ENCODE measurements at places on chromosomes 4 and X.
A peak's percentile ranks its signal among the peaks of the same experiment; 100 is the strongest.

DNA sequence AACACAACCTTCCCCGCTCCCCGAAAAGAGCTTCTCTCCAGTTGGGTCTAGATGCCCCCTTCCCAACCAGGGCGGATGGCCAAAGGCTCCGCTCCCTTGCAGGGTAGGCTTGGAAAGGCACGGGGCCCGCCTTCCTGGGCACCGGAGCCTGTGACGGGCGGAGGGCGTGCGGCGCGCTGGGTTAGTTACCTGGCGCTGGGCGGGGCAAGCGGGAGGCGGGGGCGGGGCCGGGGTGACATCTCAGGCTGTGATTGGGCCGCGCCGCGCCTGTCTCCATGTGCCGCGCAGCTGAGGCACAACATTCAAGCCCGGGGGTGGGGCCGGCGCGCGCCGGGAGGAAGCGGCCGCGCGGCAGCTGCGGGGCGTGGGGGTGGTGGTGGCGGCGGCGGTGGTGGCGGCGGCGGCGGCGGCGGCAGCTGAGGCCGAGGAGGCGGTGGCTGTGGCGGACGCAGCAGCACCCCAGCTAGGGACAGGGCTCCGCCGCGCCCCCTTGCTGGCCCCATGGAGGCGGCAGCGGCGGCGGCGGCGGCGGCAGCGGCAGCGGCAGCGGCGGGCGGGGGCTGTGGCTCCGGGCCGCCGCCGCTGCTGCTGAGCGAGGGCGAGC lies at the start of gene REPS2:
TSS of gene REPS2 (plus strand) at position 298 of the 604 bp plus-strand sequence. CDS start at position 502, 204 bp downstream.
- DNase-seq = peak; percentile 93

DNA sequence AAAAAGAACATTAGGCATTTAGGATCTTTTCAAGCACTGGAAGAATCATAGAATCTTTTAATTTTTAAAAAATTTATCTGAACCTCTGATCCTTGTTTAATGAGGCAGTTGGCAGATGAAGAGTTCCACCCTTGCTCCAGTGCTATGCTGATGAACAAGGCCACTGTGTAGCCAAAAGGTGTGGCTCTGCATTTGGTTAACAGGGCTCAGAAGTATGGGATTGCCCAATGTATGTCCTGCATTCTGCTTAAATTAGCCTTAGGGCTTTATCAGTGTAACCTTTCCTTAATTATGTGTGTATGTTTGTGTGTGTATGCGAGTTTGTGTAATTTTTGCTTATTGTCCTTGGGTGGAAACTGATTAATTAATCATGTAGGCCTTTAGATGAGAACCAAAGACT lies 43.3 kb upstream of the PPM1K start:
- DNase-seq = no peak

DNA sequence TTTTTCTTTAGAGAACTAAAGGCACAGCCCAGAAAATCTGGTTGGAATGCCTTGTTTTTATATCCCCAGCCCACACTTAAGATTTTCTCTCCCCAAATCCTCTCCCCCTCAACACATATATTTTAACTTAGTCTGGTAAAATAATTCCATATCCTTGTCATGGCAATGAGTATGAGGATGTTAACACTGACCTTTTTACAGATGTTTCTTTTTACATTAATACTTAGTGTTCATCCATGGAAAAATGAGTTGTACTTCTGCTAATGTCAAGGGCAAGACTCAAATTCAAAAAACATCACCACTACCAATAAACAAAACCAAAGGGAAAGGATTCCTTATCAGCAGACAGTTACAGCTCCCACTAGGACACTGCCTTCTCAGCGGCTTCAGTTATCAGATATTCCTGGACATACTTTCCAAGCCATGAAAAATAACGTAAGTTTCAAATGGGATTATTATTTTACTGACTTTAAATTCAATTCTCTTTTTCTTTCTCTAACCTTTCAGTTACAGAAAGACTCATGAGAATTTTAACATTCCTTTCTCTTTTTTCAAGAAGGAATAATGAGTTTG lies 83.3 kb downstream of the RASL11B start:
- DNase-seq = no peak

DNA sequence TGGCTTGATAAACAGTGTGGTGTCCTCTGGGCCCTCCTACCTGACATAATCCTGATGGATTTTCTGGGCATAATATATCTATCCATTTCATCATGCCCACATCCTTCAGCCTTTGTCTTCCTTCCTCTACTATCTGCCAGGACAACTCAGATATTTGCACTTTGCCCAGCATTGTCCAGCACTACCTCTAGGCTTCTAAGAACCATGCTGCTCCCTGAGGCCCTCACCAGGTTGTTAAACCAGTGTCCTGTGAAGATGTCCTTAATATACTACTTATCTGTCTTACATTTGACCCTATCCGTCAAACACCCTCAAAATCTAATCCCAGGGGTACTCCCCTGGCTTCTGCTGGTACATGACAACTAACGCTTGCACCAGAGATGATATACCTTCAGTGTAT lies 58.2 kb upstream of the MAML3 start:
- DNase-seq = no peak

- no peak for DNase-seq
Measured at GRCh38 chr4:72977936-72978485, 91.5 kb downstream of the COX18 start.

GRCh38 chrX:136742721-136743379 lies 37.9 kb downstream of the ARHGEF6 start:
- DNase-seq = no peak

DNA sequence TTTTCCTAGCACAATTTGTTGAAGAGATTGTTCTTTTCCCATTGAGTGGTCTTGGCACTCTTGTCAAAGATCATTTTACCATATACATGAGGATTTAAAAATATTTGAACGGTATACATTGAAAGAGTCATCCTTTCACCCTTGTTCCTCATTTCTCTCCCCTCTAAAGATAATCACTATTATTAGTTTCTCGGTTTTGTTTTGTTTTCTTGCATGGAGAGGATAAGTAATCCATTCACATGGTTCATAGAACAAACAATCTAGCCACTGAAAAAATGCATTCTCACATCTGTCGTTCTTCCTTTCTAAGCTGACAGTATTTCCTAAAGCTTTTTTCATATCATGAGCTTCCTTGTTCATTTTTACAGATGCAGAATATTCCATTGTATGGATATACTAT lies 39.2 kb upstream of the MSMO1 start:
- no peak for DNase-seq

DNA sequence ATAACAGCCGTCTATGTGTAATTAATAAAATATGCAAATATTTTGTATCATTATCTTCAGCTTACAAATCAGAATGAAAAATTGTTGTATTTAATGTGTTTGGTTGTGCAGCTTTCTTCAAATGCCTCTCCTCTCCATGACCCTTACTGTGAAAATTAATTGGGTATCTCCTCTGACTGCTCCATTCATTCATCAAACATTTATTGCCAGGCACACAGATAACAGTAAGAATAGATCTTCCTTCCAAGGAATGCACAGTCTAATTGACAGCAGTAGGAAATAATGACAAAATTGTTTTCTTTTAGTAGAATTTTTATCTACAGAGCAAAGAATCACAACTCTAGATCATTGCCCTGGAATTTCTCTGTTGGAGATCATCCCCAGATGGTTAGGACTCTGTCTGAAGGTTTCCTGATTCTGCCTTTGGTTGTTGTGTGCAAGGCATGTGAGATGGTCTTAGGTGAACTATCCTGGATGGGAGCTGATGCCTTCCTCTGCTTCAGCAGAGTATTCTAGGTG lies 395.0 kb upstream of the FAT1 start:
- no peak for DNase-seq

DNA sequence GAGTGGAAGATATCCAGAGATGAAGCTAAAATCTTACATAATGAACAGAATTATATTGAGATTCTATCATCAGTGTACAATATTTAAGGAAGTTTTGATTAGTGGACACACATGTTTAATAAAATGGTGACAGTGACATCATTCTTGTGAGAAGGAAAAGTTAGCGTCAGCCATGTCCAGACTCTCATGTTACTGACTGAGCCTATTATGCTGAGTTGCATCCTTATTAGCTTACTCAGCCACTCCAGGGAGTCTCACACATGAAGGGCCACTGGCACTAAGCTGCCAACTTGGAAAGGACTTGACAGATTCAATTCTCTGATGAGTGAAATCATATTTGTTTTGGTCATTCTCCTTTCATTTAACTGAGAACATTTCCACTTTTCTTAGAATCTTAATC lies 170.6 kb downstream of the BANK1 start:
- no peak for DNase-seq

GRCh38 chrX:38941675-38942074 lies 140.4 kb downstream of the MID1IP1 start:
- no peak for DNase-seq

DNA sequence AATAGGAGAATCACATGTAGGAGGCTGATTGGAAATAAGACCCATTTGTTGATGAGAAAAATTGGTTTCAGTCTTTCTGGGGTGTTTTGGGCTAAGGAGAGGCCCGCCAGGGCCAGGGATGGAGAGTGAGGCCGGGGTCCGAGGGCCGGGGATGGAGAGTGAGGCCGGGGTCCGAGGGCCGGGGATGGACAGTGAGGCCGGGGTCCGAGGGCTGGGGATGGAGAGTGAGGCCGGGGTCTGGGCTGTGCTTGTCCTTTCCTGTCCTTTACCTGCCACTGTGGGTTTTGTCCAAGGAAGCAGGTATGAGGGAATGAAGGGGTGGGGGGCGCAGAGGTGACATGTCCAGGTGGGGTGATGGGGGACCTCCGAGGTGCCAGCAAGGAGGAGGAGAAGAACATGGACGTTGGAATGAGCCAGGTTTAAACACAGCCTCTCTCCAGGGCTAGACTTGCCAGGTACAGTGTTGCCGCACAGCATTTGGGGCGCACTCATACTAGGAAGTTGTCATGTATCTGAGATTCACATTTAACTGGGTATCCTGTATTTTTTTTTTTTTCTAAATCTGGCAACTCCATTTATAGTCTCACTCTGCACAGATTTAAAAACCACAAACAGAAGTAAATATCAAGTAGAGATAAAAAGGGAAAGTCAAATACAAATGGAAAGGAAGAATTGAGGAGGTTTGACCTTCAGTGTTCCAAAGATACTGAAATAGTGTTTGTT lies 8.8 kb downstream of the RGS12 start:
- DNase-seq = no peak

GRCh38 chr4:155751569-155751968 lies 7.3 kb upstream of the GUCY1B1 start:
- DNase-seq = no peak

DNA sequence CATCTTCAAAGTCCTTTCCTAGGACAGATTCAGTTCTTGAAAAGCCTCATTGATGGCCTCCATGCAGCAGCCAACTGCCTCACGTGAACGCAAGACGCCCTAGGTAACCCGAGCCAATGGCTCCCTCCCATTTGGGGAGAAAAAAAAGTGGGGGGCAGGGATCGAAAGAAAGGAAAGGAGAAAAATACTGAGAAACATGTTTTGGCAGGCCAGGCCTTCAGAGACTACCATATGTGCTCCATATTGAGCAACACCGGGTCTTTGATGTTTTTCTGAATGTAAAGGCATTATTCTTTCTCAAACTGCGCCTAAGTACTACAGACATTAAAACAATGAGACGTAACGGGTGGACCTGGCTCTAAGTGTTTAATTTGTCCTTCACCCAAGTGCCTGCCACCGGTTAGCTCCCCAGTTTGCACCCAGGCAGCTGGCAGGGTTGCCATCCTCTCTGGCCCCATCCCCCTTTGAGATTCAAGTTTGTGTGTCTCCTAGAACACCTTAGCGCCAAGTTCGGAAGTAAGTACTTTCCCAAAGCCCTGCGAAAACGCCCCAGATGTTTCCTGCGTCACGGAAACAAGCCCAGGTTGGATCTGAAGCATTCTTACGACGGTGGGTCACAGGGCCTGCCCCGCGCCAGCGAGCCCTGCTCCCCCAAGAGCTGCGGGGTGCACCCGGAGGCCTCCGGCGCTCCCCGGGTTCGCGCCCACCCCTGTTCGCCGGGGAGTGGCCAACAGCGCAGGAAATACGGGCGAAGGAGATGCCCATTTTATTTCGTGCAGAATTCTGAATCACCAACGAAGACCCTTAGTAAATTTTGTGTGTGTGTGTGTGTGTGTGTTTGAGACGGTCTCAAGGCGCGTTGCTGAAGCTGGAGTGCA lies 30.1 kb downstream of the HAND2 start:
- DNase-seq = no peak
